Stimulated activated CD8-positive, alpha-beta memory T cell treated with anti-CD3 and anti-CD28 coated beads, Interleukin-4, amount 100 ng/mL, for 1 hour (primary cell): ENCODE measurements at places on chromosomes 1 and 21.

DNA sequence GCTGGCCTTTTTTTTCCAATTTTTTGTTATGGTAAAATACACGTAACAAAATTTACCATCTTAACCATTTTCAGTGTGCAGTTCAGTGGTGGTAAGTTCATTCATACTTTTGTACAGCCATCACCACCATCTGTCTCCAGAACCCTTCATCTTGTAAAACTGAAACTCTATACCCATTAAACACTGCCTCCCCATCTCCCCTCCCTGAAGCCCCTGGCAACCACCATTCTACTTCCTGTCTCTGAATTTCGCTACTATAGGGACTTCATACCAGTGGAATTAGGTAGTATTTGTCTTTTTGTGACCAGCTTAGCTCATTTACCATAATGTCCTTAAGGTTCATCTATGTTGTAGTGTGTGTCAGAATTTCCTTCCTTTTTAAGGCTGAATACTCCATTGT is 8.7 kb downstream of the PKNOX1 start:
- DNase-seq, result no peak

- DNase-seq, result no peak
Measured at GRCh38 chr1:159441360-159441759, 1.8 kb downstream of the OR10J1 start.

DNA sequence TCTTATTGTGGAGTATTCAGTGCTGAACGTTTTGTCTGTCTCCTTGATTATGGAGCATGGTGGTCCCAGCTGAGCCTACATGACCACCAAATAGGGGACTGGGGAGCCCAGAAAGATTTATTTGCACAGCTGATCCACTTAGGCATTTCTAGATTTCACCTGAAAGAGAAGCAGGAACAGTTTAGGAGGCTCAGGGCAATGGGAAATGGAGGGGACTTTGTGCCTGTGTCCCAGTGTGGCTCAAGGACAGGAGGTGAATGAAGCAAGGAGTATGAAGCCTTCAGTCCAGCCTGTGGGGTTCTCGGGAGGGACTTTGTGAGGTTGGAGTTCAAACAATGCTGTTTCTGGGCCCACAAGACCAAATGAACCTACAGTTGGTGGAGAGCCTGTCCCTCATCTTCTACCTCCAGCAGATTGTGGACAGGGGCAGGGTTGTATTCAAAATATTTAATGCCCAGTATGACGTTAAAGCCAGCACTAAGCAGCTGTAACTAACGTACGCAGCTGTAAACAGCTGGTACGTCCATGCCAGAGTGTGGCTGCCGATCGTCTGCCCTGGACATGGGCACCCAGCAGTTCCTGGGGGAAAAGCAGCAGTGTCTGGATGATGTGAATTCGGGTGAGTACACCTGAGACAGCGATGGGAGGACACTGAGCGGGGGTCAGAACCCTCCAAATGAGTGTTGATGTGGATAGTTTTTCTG is 164.9 kb upstream of the RAB4A start:
- no peak for DNase-seq

DNA sequence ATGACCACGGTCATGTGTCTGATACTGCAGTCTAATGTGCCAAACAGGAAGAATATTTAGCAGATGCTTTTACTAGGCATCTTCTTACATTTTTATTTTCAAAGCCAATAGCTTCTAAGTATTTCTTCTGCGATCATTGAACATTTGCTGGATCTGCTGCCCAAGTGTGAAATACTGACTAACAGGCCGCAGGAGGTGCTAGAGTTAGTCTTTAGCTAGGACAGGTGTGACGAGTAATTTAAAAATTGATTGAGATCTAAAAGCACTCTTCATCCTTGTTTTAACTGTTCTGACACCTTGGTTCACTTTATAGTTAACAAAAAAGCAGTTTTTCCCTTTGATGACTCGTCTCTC is 748 bp upstream of the FAM78B start:
- no peak for DNase-seq

- no peak for DNase-seq
Measured at GRCh38 chr21:42580793-42581321, 67.2 kb downstream of the SLC37A1 start.

DNA sequence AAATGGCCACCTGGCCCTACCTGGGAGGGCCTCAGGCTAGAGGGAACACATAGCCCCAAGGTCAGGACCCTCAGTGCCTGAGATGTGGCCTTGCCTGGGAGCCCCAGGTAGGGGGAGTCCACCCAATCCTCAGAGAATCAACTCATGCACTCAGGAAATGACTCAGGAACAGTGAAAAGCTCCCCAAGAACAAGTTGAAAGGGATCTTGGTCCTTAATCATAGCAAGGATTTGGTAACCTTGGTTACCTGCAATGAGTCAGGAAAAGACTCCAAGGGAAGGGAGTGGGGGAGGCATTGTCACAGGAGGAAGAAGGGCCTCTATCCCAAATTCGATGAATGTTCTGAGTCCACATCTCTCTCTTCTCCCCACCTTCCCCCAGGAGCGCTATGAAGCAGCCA is 17.0 kb downstream of the MAP7D1 start:
- no peak for DNase-seq

- no peak for DNase-seq
Measured at GRCh38 chr1:217493290-217493689, 137.6 kb downstream of the GPATCH2 start.

GRCh38 chr1:203686091-203686632 is 59.5 kb downstream of the ATP2B4 start:
- no peak for DNase-seq

DNA sequence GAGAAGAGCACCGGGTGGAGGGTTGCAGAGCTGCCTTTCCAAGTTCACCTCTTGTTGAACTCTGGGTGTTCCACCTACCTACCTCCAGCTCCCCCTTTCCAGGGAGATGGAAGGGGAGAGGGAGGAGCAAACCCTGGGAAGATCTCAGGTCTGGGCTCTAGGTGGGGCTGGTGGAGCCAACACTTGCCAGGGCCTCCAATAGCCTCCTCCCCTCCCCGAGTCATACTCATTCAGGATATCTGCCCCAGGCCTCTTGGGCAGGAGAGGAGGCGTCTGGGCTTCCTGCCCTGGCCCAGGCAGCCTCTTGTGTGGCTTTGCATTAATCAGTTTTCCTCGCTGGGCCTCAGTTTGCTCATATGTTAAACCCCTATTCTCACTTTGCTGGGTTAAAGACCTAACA is 13.4 kb downstream of the RAP1GAP start:
- no peak for DNase-seq

DNA sequence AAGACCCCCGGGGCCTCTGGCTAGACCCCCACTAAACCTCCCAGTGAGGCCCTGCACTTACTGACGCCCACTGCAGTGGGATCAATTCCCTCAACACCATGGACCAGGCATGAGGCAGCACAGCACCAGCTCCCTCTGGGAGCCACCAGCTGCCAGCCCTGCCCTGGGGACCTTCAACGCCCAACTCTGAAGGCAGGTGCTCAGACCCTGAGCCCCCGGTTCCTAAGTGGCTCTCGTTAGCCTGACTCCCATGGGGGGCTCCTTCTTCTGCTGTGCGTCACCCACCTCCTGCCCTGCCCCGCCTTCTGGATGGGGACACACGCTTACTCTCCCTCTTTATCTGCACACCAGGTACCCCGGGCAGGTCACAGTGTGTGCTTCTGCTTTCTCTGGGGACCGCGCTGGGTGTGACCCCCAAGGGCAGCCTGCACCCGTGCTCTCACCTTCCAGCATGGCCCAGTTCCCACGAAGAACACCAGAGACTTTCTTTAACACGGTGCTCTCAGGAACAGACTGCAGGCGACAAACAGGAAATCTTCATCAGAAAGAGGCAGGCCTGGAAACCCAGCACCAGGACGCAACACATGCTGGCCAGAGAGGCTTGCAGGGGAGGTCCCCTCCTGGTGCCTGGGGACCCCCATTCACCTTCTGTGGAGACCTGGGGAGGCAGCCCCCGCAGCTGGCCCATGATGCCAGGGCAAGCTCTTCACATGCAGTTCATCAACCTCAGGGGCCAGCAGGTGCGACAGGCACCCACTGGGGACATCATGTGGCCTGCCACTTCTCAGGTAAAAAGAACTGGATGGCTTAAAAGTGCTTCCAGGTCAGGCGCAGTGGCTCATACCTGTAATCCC is 27.3 kb downstream of the WDR4 start:
- DNase-seq, result no peak
